ENCODE measurements at places on chromosomes 7 and 10.

- DNase-seq: no peak
These were observed 61.2 kb upstream of the FAM20C start for GRCh38 chr7:130875-131780.

DNA sequence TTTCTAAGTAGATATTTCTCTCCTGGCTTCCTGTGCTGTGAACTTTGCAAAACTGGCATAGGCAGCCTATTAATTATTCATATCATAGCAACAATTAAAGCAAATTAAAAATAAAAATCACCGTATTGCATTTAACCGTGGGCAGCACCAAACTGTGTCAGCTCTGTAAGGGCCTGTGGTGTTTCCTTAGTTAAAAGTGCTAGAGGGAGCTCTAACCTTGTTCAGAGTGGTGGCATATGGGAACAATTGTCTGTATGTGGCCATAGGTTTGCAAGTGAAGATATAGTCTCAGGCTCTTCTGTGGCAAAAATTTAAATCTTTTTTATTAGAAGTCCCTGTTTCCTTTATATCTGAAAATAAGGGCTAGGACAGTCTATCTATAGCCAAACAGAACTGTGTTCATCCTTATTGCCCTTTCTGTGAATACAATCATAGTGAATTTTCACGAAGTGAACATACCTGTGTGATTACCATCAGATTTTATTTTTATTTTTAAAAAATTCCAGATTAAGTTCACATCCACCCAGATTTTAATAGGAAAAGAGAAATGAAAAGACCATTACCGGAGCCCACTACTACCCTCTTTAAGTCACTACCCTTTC, 92.6 kb downstream of the POLL start:
- no peak for DNase-seq

DNA sequence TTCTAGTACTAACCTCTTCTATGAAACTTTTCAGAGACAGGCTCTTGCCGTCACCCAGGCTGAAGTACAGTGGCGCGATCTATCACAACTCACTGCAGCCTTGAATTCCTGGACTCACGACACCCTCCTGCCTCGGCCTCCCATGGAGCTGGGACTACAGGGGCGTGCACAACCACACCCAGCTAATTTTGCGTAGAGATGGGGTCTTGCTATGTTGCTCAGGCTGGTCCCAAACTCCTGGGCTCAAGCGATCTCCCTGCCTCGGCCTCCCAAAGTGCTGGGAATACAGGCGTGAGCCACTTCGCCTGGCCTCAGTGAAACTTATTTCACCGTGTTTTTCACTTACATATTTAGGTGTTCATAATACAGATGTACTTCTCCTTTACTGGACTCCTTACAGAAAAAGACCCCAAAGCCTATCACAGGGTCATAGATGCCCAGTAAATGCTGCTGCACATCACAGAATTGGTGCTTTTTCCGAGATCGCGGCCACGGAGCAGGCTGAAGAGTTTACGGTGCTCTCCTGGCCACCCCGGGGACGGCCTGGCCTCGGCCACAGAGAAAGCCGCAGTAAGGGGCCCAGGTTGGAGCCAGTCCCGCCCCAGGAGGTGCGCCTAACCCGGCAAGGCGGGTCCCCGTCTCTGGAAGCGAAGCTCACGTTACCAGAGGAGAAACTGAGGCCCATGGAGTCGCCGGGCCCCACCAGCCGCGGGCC, 595 bp downstream of the TBL2 start:
- no peak for DNase-seq

DNA sequence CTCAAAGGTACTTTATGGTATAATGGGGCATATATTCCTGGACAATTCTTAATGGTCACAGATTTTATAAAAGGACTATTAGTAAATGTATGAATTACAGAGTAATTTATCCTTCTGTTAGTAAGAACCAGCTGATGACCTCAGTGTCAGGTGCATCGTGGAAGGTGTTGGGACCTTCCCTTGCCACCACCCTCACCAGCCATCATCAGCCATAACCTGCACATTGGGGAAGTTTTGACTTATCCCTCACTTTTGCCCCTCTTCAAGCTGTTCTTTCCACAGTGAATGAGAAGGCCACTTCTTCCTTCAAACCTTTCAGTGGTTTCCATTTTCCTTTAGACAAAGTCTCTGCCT, 52.2 kb downstream of the FIGNL1 start:
- DNase-seq: no peak

- no peak for DNase-seq
These were observed 368.5 kb upstream of the HPS1 start for GRCh38 chr10:98815039-98815885.

DNA sequence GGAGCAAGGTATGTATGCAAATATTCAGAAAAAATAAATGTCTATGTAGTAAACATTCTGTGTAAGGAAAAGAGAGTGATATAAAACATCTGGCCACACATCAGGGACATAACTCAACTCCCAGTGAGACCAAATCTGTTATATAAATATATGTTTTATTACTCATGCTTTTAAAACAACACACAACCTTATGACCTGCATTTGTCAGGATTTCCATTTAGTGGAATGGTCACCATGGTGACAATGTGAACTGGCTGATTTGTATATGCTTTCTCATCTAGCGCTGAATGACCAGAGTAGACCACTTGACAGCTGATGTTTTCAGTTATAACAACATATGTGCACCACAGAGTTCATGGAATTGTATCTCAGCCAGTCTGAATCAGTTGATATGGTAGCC, 551.7 kb downstream of the HTR7 start:
- no peak for DNase-seq

DNA sequence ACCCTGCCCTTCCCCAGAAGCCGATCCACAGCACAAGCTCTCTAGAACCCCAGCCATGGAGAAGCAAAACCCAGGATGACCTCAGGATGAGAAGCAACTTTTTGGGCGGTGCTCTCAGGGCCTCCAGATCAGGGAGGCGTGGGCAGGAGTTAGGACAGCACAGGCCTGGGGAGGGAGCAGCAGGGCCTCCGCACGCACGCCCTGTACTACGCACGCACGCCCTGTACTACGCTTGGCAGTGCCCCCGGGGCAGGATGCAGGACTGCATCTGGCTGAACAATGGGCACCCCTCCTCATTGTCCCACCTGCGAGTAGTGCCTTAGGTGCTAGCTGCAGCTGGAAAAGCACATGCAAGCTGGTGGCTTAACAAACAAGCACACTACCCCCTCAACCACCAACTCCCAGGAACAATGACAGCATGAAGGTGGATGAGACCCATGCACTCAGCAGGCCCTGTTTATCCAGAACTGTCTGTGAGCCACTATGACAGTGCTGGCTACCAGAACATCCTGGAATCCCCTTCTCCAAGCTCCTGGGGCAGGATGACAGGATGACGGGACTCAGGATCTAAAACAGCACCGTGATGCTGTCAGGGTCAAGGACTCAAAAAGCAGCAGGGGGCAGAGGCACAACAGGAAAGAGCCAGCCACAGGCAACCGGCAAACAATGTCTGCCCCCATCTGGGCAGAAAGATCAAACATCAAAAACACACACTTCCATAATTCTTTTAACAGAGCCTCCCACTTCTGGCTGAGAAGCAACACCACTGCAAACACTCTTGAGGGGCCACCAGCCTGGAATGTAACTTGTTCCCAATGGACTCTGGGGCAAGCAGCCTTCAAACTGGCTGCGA, 11.8 kb downstream of the PODXL start:
- no peak for DNase-seq

- DNase-seq: no peak
These were observed 947 bp downstream of the HOXA3 start for GRCh38 chr7:27151341-27151930.

GRCh38 chr10:13887761-13888160, 301.0 kb downstream of the PRPF18 start:
- DNase-seq: no peak

- DNase-seq: no peak
These were observed 78.1 kb upstream of the VWDE start for GRCh38 chr7:12481722-12482121.

GRCh38 chr10:6562221-6562620, 17.9 kb downstream of the PRKCQ start:
- no peak for DNase-seq

DNA sequence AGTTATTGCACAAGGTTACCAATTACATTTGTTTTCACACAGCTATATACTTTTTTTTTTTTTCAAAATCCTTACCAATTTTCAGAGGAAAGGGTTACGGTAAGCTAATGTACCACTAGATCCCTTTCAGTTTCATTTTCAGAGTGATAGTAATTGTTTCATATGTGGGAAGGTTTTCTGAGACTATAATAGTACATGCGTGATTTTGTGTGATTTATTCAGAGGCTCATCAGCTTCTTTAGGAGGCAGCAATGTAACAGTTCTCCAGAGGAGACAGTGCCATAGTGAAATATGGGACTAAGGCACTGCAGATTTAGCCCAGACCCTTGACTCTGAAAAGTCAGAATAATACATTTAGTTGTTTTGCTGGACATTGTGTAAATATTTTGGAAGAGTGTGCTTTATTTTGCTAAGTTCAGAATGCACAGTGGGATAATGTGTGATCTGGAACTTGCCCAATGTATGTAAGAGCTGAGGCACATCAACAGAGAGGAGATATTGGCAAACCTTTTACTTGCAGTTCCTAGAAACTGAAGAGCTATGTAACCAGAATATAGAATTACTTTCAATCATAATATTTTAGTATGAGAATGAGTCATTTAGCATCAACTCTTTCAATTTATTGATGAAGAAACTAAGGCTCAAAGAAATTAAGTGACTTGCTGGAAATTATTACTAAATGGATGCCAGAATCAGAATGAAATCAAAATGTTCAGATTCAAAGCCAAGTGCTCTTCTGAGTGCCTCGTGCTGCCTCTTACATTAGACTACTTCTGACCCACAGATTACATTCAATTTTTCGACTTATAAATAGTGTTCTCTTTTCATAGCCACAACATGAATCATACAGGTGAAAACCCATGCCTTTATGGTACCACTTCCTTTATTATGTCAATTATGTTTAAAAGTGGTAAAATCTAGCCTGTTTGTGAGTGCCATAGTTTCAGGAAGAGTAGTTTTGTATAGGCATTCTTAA, 207.7 kb upstream of the TEX47 start:
- peak; percentile 10 for DNase-seq

DNA sequence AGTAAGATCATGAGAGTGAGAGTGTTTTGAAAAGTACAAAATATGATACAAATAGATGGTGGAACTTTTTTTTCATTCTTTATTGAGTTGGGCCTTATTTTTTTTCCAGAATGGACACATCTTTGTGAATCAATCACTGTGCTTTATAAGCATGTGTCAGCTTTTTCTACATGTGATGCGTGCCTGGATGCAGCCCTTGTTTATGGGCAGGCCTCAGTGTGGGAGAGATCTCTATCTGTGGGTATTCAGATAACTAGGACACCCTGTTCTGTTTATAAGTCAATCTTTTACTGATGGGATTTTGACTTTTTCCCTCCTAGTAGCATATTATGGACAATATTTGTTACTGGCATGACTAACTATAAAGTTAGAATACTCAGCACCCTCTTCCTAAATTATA, 42.9 kb upstream of the IKZF1 start:
- DNase-seq: peak; percentile 50

DNA sequence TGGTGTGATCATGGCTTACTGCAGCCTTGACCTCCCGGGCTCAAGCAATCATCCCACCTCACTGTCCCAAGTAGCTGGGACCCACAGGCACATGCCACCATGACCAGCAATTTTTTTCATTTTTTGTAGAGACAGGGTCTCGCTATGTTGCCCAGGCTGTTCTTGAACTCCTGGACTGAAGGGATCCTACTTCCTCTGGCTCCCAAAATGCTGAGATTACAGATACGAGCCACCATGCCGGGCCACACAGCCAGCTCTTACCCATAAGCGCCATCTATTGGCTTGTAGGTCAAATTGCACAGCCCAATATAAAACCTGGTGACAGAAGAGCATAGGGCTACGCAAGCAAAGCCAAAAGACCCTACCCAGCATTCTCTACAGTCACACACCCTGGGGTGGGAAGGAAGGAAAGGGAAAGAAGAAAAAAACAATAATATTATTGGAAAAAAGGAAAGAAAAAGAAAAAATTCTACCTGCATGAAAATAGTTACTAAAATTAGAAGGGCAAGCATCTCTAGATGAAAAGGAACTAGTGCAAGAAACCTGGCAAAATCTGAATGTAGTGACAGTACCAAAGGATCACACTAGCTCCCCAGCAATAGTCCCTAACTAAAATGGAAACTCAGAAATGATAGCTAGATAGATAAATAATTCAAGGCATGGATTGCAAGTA, 29.4 kb upstream of the AMPH start:
- DNase-seq: peak; percentile 43

DNA sequence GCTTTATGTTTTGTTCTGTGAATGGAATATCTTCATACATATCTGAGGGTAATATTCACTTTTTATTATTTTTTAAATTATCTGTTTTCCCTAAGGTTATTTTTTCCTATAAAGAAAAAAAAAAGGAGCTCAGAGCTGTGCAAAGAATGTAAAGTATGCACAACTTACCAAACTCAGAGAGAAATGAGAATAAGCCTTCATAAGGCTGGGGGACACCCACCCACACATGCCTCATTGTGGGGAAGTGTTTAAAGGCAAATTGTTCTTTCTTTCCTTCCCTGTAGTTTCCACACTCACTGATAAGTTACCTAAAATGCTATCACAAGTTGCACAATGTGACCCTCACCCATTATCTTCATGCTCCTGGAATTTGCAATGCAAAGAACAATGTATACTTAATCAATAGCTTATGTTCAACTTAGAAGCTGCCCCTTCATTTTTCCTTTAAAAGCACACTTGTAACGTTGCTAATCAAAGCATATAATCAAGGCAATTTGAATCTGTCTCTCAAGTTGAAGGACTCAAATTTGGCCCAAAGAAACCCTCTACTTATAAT, 108.1 kb downstream of the GNAT3 start:
- DNase-seq: no peak

DNA sequence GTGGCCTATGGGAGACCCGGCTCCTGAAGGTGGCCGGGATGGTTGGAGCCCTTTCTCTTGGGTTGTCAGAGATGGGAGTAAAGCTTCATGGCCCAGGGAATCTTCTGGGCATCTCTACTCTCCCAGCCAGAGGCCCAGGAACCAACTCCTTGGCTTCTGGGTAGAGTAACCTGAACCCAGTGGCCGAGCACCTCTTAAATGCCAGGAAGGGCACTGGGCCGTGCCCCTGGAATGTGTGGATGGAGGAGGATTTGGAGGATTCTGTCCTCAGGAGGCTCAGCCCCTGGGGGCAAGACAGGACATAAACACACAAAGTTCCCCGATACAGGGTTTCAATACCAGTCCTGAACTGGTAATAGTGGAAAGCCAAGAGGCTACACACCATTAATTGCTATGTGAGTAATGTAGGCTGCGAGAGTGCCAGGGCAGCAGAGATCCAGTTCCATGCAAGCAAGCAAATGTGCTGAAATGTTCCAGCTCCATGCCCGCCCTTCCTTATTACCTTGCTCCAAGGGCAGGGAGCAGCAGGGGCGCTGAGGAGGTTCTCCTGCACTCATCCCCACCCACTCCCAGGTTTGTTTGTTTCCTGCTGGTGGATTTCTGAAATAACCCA, 1.2 kb downstream of the PALD1 start:
- no peak for DNase-seq

- no peak for DNase-seq
These were observed 221.2 kb downstream of the ADRA2A start for GRCh38 chr10:111298031-111298430.

GRCh38 chr7:11811709-11812108, 20.3 kb downstream of the THSD7A start:
- no peak for DNase-seq

- no peak for DNase-seq
These were observed 319.6 kb downstream of the AHR start for GRCh38 chr7:17617857-17618651.

GRCh38 chr10:105023211-105024111, 382.4 kb downstream of the SORCS3 start:
- DNase-seq: no peak

All from CD4-positive, alpha-beta T cell treated with Interleukin-12 subunit alpha and Interleukin-12 subunit beta, for 1 hour (primary cell).